ENCODE measurements at places on chromosomes 1 and 21.

- no peak for DNase-seq
Measured at GRCh38 chr1:121452484-121452883, 267.7 kb downstream of the SRGAP2C start.

GRCh38 chr1:86153836-86154235 lies 2.7 kb downstream of the COL24A1 start:
- DNase-seq, result no peak

DNA sequence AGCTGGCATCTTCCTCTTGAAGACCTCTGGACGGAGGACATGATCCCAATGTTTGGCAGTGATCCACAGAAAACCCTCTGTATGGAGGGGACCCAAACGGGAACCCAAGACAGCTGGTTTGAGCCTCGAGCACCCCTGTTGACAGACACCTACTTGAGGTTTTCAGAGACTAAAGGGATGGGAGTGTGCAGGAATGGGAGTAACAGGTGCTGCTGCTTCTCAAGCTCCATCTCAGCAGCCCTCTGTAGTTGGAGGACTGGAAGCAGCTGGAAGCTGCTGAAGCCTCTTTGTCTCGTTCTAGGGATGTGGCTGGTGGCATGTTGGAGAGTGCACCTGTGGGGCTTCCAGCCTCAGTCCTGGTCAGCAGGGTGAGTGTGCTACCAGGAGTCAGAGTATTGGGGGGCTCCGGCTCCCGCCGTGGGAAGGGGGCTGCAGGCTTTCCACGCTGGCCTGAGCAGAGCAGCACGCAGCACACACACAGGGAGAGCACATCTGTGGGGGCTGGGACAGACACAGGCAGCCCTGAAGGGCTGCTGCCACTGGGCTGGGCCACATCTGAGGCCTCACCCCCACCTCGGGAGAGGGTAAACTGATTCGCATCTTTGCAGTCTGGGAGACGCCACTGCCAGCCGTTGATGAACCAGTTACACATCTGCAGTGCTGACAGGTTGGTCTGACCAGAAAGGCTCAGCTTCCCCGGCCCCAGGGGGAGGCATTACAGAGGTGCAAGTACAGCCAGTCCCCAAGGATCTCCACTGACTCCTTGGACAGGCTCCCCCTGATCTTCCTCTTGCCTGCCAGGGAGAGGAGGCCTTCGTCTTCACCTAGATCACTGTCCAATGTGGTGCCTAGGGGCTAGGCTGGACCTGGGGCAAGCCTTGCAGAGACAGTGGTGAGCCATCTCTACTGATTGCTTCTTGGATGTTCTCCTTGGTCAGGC lies 56.6 kb downstream of the ADSS2 start:
- DNase-seq, result no peak

- no peak for DNase-seq
Measured at GRCh38 chr1:172895050-172895460, 155.7 kb downstream of the TNFSF18 start.

DNA sequence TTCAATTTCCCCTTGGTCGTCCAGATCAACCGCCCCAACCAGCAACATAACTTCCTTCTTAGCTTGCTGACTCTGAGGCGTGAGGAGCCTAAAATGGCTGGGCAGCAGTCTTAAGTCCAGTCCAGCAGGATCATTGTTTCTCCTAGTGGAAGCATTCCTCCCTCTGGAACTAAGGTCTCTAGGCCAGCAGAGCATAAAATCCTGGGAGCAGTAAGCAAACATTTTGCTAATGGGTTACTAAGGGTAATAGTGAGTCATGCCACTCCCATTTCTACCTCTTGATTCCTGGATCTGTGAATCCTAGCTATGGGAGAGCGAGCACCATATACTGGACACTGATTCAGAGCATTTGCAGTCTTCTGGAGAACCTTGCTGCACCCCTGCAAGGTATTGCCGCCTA lies 59.9 kb downstream of the ADSS2 start:
- no peak for DNase-seq

DNA sequence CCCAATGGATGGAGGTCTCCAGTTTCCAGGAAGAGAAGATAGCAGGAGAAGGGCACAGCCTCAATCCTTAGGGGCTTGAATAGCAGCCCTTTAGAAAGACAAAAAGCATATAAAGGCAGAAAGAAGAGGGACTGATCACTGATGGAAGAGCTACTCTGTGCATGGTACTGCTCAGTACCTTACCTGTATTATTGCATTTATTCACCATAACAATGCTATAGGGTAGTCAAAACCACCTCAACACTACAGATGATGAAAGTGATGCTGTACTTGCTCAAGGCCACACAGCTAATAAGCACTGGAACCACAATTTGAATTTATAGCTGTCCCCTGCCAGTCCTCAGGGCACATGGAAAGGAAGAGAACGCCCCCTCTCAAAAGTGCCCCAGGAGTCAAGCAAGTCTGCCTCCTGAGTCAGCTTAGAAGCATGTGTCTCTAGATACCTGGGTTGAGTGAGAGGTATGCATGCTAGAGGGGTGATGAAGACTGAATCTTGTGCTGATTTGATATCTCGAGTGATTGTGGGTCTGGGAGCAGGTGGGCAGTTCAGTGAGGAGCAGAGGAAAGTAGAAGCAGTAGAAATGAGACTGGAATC lies 13.6 kb downstream of the DDAH1 start:
- DNase-seq, result no peak

GRCh38 chr1:10450156-10450814 lies 454 bp downstream of the CORT start:
- DNase-seq, result no peak

- DNase-seq, result peak; percentile 26
Measured at GRCh38 chr1:21149855-21150432, 26.8 kb downstream of the EIF4G3 start.

- no peak for DNase-seq
Measured at GRCh38 chr1:4327142-4327541, 327.3 kb upstream of the AJAP1 start.
